Activated CD4-positive, alpha-beta T cell treated with anti-CD3 and anti-CD28 coated beads, Interleukin-2, amount 50 U/mL, for 4 hours (primary cell): ENCODE measurements at places on chromosomes 16 and 17.

GRCh38 chr16:87740909-87741424 is 24.8 kb downstream of the KLHDC4 start:
- no peak for DNase-seq

- DNase-seq: no peak
Measured at GRCh38 chr17:77523540-77523939, 382.8 kb downstream of the SEC14L1 start.

GRCh38 chr16:12235110-12235509 is 258.6 kb downstream of the SNX29 start:
- DNase-seq: no peak

DNA sequence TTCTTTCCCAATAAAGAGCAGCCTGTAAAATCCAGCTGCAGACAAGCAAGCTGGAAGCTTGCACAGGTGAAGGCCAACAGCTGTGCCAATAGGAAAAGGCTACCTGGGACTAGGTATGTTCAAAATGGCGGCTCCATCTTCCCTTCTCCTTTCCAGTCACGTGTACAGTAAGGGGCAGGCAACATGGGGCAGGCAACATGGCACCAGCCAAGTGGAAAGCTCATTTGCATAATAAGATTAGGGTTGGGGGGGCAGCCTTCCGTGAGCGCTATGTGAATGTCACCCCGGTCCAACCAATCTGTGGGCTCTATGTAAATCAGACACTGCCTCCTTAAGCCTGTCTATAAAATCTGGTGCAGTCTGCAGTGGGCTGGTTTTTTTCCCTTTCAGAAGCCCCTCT is 31.3 kb downstream of the TVP23A start:
- no peak for DNase-seq

DNA sequence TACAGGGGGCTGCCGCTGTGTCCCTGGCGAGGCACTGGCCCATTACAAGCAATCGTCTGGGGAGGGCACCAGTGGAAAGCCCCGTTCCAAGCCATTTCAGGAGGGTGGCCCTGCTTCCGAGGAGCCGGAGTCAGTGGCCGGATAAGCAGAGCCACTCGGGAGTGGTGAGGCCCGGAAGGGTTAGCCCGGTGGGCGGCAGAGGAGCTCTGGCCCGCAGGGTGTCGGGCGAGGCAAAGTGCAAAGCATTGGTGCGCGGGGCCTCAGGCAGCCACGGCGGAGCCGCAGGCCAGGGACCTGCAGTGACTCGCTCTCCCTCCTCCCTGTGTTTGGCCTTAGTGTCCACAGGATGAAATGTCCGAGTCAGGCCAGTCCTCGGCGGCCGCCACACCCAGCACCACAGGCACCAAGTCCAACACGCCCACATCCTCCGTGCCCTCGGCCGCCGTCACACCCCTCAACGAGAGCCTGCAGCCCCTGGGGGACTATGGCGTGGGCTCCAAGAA is 24.6 kb downstream of the NME3 start:
- DNase-seq: no peak

DNA sequence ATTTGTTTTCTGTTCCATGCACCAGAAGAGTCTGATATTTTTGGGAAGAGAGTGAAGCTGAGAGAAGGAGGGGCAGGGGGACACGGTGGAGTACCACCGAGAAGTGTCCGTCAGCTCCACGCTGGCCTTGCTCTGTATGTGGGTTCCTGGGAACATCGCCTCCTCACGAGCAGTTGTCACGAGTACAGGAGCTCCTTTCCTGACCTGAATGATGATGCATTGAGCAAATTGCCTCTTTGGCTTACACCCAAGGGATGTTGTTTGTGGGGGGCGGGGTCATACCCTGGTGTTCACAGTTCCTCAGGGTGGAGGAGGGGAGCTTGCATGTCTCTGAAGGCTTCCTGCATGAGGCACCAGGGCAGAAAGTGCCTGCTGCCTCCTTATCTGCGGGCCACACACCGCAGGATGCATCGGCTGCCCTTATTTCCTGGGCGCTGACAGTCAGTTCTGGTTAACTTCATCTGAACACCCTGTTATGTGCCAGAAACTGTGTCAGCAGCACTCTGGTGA is 36.2 kb downstream of the RGS9 start:
- DNase-seq: peak; percentile 58

GRCh38 chr17:81517339-81518112 is 4.9 kb upstream of the ACTG1 start:
- DNase-seq: no peak

DNA sequence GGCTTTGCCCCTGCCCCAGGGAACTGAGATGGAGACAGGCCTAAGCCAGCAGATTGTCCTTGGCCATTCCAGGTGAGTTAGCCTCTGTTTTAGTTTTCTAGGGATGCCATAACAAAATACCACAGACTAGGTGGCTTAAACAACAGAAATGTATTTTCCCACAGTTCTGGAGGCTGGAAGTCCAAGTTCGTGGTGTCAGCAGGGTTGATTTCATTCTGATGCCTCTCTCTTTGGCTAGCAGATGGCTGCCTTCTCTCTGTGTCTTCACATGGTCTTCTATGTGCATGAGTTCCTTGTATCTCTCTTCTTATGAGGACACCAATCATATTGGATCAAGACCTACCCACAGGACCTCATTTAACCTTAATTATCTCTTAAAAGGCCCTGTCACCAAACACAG is 12.8 kb downstream of the FAM20A start:
- DNase-seq: no peak

DNA sequence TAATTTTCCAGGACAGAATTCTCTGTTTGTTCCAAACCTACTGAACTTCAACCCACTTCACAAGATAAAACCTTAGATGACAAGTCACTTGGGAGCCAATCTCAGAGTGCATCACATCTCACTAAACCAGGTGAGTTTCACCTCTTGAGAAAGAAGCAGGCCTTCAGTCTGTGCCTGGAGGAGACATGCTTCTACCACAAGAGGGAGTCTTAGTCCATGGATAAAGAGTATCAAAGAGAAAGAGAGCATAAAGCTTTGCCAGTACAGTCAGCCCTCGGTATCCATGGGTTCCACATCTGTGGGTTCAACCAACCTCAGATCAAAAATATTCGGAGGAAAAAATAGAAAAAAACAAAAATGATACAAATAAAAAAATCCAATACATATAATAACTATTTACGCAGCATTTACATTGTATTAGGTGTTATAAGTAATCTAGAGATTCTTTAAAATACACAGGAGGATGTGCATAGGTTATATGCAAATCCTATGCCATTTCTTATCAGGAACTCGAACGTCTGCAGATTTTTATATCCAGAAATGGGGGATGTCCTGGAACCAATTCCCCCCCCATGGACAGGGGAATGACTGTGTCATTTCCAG is 37.7 kb downstream of the DUSP14 start:
- no peak for DNase-seq

GRCh38 chr16:84373907-84374489 is 5.7 kb downstream of the ATP2C2 start:
- DNase-seq: no peak

GRCh38 chr16:55478827-55479429 is at the start of gene MMP2:
Gene MMP2, plus strand, starts transcription at chr16:55479198. Its CDS starts 282 bp downstream, at chr16:55479480.
- no peak for DNase-seq

- no peak for DNase-seq
Measured at GRCh38 chr17:65079489-65079900, 23.0 kb upstream of the GNA13 start.

DNA sequence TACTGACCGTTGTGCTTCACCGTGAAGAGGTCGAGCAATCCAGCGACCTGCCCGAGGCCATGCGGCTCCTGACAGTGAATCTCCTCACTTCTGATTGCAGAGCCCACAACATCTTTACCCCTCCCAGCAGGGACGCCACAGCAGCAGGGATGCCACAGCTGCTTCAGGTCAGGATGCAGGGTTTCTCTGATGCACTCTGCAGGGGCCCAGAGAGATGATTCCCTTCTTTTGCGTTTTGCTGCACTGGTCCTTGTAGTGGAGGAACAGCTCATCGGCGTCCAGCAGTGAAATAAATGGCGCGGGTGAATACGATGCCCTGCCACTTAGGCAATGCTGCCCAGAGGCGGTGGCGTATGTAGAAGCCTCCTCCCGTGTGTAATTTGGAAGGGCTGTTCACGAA is 5.6 kb downstream of the KIAA0513 start:
- no peak for DNase-seq

DNA sequence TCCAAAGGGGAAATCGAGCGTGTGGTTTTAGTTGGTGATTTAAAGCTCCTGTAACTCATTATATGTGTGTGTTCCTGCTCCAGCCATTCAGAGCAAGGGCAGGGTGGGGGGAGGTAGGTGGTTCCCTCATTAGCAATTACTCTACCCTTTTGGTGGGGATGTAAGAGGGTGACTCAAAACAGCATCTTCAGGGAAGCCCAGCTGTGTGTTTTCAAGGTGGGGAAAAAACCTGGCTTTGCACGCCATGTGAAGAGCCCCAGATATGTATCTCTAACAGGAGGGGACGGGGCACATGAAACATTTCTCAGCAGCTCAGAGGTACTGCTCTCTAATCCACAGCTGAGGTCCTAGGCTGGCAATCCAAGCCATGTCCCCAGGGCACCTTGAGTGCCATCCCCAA is 241.3 kb upstream of the ZFHX3 start:
- no peak for DNase-seq

GRCh38 chr16:67928561-67929364 is 2.9 kb downstream of the CTRL start:
- peak; percentile 76 for DNase-seq

GRCh38 chr17:71872843-71873485 is 247.9 kb upstream of the SOX9 start:
- no peak for DNase-seq

- DNase-seq: no peak
Measured at GRCh38 chr17:14559264-14560119, 258.6 kb downstream of the HS3ST3B1 start.

DNA sequence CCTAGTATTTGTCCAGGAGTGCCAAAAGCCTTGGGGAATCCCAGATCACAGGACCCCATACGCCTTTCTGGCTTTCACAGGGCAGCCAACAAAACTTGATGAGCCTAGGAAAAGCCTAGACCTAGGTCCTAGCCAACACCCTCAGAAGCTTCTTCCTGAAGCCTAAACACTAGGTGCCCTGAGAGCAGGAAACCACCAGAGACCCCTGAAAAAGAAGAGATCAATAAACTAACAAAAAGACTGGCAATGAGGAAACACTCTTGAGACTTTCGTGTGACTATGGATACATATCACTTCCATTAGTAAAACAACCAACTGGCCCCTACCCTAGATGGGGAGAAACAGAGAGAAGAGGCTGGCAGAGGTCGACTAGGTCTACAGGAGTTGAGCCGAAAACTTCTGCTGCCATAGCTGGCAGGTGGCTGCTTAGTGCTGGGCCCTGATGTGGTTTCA is 1.2 kb downstream of the ORMDL3 start:
- no peak for DNase-seq

- DNase-seq: no peak
Measured at GRCh38 chr17:79927688-79928501, 88.7 kb upstream of the CBX4 start.

- DNase-seq: no peak
Measured at GRCh38 chr17:41633556-41634199, 9.3 kb upstream of the KRT17 start.

- DNase-seq: no peak
Measured at GRCh38 chr17:70208080-70208794, 38.9 kb downstream of the KCNJ2 start.

DNA sequence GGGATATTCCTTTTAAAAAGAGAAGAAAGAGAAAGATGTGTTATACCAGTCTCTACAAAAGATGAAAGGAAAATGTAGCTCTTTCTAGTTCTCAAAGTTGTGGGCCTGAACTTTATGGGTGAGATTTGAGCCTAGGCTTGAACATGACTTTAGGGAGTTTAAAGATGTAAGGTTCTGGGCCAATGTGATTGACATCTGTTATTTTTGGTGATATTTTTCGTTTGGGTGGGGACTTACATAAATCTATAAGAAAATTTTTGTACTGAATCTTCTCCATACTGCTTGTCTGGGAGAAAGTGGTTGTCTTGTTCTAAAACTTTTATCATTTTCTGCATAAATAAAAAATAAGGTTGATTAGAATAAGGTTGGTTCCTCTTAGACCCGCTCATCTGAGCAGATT is 4.8 kb downstream of the PRKCA start:
- no peak for DNase-seq

- DNase-seq: no peak
Measured at GRCh38 chr16:80441935-80442334, 98.9 kb upstream of the DYNLRB2 start.

DNA sequence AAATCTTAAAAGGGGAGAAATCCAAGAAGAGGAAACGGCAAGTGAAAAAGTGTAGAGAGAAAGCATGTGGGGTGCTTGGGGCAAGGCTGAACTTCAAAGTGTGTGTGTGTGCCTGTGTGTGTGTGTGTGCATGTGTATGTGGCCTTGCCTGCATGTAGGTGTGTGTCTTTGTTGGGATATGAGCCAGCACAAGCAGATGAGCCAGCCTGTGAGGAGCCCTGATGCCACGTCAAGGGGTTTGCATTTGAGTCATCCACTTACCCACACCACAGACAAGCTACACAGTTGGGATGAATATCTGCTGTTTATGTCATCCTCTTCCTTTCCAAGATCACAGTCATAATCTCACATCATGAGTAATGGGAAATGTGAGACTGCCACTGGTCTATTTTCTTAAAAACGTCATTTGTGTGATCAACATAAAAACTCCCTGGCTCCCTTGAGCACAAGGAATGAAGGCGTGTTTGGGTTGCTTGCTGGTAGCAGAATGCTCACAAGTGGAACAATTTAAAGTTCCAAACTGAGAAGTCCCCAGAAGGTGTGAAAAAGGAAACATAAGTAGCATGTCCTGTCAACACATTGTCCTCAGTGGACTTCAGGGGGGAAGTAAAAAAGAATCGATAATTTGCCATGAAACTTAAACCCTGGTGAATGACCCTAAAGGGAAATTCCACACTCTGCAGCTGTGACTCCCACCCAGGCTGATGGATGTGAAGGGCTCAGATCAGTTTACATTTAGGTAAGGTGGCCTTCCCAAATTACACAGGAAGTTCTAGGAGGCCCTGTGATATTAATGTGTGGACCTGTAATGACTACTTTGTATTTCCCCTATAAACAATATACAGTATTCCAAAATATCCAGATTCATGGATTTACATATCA is 14.7 kb downstream of the KCTD19 start:
- DNase-seq: peak; percentile 57

GRCh38 chr17:62826956-62827355 is 18.8 kb upstream of the MARCHF10 start:
- DNase-seq: no peak

DNA sequence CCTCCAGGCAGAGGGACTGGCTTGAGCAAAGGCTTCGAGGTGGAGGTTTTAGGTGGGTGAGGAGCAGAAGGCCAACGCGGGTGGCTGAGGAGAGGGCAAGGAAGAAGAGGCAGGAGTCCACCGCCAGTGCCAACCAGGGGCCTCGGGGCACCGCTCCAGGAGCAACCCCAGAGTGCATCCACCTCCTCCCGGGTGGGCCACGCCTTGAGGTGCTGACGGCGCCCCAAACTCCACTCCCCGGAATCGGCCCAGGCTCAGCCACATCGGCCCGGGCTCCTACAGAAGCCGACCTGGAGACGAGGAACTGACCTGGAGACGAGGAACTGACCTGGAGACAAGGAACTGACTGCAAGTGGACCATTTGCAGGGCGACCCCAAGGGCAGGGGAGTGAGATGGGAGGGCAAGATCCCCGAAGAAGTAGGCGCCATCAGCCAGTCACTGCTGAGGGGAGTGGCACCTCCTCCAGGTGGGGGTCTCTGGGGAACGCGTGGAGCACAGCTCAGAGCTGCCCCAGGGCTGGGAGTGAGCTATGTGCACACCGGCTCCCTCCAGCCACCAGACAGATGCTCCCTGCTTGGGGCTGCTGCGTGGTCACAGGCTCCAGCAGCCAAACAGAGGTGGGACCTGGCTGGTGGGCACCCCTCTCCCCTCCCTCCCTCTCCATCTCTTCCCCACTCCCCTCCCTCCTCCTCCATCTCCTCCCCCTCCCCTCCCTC is 29.2 kb upstream of the CBFA2T3 start:
- DNase-seq: no peak
